ENCODE measurements at places on chromosomes 12 and 14.
A peak's percentile ranks its signal among the peaks of the same experiment; 100 is the strongest.

- DNase-seq, result no peak
Measured at GRCh38 chr12:107347261-107347660, 253.9 kb upstream of the CRY1 start.

- no peak for DNase-seq
Measured at GRCh38 chr12:104547235-104547634, 90.5 kb downstream of the CHST11 start.

DNA sequence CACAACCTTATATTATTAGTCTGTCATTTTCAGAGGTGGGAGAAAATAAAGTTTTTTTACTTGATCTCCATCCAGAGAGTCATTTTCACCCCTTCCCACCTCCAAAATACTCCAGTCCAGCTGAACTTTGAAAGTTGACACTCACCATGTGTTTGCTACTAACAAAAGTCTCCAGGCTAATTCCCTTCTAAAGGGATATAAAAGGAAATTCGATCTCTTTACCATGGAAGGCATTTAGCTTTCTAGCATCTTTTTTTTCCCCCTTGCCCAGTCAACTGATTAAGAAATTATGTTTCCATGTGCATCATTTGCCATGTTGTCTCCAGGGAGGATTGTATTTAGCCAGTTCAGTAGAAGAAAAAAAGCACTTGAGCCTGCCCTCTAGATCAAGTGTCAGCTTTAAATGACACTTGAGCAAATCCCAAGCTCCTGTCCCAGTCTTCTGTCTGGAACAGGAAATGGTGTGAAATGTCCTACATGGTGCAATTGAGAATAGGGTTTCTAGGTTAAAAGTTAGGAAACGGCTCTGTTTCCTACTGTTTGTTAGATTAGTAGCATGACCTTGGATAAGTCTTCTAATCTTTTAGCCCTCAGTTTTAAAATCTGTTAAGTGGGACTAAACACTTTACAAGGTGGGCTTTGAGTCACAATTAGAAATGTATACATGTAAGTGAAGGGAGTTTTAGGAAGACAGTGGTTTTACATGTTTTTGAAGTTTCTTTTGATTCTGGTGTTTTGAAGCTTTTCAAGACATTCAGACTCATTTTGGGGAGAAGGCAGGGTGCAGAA lies 67.2 kb downstream of the GNS start:
- no peak for DNase-seq

- DNase-seq, result no peak
Measured at GRCh38 chr12:106643000-106643399, 60.2 kb downstream of the RFX4 start.

- no peak for DNase-seq
Measured at GRCh38 chr14:23604675-23605170, 26.1 kb upstream of the JPH4 start.

DNA sequence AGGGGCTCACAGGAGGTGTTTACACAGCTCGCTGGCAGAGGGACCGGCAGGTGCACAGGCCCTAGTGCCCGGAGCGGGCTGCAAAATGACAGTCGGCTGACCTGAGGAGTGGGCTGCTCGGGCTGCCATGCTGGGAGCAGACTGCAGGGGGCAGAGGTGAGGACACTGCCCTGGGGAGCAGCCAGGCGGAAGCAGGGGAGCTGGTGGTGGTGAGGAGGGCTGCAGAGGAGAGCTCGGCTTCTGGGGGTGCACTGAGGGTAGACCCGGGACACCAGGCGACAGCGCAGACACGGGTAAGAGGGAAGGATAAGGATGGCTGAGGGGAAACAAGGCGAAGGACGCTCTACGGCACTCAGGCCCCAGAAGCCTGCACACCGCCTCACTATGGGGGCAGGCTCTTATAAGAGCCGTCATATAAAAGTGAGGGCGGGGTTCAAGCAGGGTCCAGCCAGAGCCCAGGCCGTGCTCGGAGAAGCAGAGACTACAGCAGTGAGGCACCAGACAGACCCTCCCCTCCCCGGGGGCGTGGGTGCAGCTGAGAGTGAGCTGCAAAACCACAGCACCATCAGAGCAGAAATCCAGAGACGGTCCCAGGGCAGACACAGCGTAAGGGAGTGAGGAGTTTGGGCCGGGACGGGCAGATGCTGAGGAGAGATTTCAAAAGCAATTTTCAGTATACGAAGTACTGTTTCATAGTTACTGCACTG lies 62.5 kb downstream of the CCDC88C start:
- DNase-seq, result no peak

- DNase-seq, result peak; percentile 62
Measured at GRCh38 chr12:15558915-15559528, 230.2 kb downstream of the EPS8 start.

DNA sequence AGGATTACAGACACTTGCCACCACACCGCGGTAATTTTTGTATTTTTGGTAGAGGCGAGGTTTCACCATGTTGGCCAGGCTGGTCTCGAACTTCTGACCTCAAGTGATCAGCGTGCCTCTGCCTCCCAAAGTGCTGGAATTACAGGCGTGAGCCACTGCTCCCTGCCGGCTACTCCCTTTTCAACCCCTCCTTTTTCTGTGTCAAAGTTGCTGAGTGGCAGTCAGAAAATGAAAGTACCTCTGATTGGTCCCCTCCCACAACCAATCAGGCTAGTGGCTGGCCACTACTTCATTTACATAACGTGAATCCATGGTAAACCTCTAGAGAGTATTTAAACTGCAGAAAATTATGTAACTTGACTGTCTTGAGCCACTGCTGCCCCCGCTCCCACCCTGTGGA lies 5.9 kb downstream of the RESF1 start:
- no peak for DNase-seq

DNA sequence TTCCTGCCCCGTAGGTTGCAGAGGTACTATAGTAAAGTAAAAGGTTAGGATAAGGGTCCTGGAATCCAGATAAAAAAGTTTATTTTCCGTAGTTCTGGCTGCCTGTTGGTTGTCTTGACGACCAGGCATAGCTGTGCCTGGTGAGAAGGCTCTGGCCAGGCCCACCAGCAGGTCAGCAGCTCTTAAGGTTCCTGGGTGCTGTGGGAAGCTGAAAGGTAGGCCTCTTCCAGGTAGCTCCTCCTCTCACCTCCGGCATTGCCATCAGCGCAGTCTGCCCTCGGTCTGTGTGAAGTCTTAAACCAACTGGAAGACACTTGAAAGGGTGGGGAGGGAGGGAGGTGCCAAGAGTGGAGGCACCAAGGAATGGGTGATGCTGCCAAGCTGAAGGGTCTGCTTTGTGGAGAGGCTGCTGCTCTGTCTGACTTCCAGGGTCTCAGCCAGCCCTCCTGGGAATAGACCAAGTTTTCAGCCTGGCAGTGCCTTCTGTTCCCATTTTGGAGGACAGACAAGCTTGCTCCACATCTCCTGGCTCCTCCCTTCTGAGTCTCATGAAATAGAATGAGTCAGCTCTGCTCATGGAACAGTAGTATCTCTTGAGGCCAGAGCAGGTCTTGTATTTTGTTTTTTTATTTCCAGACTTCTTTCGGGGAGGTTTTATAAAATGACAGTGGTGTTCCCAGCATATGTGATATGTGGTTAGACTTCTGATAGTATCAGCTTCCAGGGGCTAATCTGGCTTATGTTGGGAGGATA lies 5.2 kb upstream of the ACADS start:
- DNase-seq, result peak; percentile 56

- no peak for DNase-seq
Measured at GRCh38 chr14:69708049-69708448, 58.9 kb upstream of the SRSF5 start.

GRCh38 chr12:6335451-6336078 lies 6.3 kb downstream of the TNFRSF1A start:
- DNase-seq, result peak; percentile 53

- no peak for DNase-seq
Measured at GRCh38 chr12:32987512-32987911, 90.9 kb upstream of the PKP2 start.

GRCh38 chr12:104486943-104487819 lies 30.4 kb downstream of the CHST11 start:
- DNase-seq, result no peak

All from fibroblast of the conjunctiva (primary cell).